ENCODE measurements at places on chromosomes 12 and 14. TPM values are rescaled to one million over a fixed set of nuclear protein-coding genes. Genes with fewer than 3 reads are reported as not detected.

- H3K4me3 ChIP-seq = no peak overlapping the region
- no peaks in the 10 kb centered on the region for H3K27me3 ChIP-seq
- H3K4me1 ChIP-seq = no peaks in the 10 kb centered on the region
- no peak overlapping the region for H3K27ac ChIP-seq
Observed at GRCh38 chr14:86331341-86331740, 801.4 kb downstream of the FLRT2 start.

The OTOGL gene
- 0.08 TPM for polyA plus RNA-seq

DNA sequence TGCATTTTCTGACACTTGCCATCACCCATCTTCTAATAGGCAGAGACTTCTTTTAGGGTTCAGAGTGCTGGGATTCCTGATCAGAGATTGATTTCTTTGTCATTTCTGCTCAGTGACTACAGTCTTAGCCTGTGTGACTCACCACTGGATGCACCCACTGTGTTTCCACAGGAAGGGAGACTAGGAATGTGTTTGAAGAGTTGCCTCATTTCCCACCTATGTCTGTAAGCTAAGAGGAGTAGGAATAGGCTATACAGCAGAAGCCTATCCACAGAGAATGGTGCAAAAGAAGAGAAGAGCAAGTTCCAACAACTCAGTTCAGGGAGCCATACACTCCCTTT is 60.2 kb upstream of the ACTN1 start:
- no peaks in the 10 kb centered on the region for H3K36me3 ChIP-seq
- H3K4me1 ChIP-seq = peaks cover 23% of the 10 kb centered on the region
- DNase-seq = peak; percentile 21
- H3K4me3 ChIP-seq = no peak overlapping the region
- H3K27me3 ChIP-seq = peaks cover 5% of the 10 kb centered on the region

- no peak for DNase-seq
- no peak overlapping the region for H3K27ac ChIP-seq
- H3K27me3 ChIP-seq = no peaks in the 10 kb centered on the region
- H3K4me1 ChIP-seq = no peaks in the 10 kb centered on the region
- peaks cover 17% of the 10 kb centered on the region for H3K36me3 ChIP-seq
- H3K4me3 ChIP-seq = no peak overlapping the region
Observed at GRCh38 chr14:52012635-52013034, 23.3 kb downstream of the RTRAF start.

GRCh38 chr14:62123961-62124360 is 361.7 kb downstream of the SNAPC1 start:
- no peaks in the 10 kb centered on the region for H3K4me1 ChIP-seq
- H3K36me3 ChIP-seq = no peaks in the 10 kb centered on the region
- DNase-seq = no peak
- no peak overlapping the region for H3K27ac ChIP-seq
- H3K4me3 ChIP-seq = no peak overlapping the region

GRCh38 chr12:52918351-52918750 is 13.5 kb upstream of the KRT8 start:
- no peak overlapping the region for H3K27ac ChIP-seq
- no peak overlapping the region for H3K4me3 ChIP-seq
- peaks cover 3% of the 10 kb centered on the region for H3K4me1 ChIP-seq
- peaks cover 11% of the 10 kb centered on the region for H3K27me3 ChIP-seq

The ADCY6 gene
- 13.2 TPM for polyA plus RNA-seq

DNA sequence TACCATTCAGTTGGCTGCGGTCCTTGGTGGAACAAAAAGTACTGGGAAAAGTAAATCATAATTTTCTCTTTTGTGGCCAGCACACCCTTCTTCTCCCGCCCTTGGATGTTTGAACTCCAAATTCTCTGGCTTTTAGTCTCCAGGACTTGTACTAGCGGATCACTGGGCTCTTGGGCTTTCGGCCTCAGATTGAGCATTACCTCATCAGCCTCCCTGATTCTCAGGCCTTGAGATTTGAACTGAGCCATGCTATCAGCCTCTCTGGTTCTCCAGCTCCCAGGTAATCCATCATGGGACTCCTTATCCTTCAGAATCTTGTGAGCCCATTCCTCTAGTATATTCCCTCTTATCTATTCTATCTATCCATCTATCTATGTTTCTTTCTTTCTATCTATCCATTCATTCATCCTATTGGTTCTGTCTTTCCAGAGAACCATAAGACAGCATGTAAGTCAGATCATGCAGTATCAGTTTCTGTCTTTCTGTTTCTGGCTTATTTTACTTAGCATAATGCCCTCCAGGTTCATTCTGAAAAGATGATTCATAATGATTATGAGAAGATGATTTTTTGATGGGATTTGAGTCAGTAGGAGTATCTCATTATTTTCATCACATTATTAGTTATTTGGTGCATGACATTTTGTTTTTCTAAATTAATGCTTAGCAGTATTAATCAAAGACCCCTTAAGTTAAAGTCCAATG is 814.9 kb downstream of the LRFN5 start:
- no peak overlapping the region for H3K27ac ChIP-seq
- DNase-seq = no peak
- H3K4me3 ChIP-seq = no peak overlapping the region
- H3K27me3 ChIP-seq = no peaks in the 10 kb centered on the region

Data from keratinocyte (primary cell).